EL (cell line): ENCODE measurements at places on chromosomes 6 and 20.

- no peak for DNase-seq
Observed at GRCh38 chr6:5087389-5087788, 2.2 kb downstream of the PPP1R3G start.

DNA sequence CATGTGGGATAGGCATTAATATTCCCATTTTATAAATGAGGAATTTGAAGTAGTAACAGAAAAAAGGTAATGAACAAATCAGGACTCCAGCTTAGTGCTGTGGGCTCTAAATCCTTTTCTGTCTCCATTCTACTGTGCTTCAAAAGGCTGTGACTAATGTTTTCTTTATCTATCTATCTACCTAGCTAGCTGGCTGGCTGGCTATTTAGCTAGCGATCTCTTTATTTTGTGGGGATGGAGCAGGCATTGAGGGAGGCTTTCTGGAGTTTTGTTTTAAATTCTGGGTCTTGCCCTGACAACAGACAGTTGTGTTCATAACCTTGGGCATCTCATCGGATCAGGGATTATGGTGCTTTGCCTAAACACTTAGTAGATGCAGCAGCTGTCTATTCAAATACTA, 139.2 kb downstream of the SOX4 start:
- no peak for DNase-seq

GRCh38 chr20:25576783-25577530, 8.4 kb downstream of the NINL start:
- no peak for DNase-seq

GRCh38 chr6:106495014-106495413, 134.3 kb downstream of the RTN4IP1 start:
- DNase-seq, result no peak

- DNase-seq, result no peak
Observed at GRCh38 chr20:24836661-24837299, 112.3 kb upstream of the CST7 start.

DNA sequence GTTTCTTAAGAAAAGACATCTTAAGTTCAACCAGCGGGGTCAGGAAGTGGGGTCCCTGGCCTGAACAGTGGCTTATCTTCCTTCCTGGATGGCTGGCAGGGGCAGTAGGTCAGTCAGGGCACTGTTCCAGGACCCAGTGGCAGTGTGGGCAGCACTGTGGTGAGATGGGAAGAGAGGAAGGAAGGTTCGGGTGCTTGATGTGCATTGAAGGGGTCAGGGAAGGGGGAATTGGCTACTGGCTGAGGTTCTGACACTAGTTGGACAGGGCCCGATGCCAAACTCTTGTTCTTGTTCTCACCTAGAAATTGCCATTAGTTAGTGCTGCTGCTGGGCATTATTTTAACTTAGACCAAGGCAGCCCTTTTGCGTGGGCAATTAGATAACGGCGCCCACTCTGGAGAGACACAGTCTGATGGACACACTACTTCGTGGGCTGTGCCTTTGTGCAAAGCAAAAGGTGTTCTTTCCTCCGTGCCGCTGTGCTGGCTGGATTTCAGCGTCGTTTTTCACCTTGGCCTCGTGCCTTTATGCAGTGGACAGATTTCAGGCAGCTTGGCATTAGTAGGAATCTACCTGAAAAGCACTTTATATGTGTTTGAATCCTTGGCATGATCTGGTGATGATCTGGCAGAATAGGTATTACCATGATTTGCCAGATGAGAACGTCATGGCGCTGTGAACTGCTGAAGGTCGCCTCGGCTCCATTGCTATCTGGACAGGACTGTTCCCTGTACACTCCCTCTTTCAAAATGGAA, 30.3 kb downstream of the UTRN start:
- no peak for DNase-seq

DNA sequence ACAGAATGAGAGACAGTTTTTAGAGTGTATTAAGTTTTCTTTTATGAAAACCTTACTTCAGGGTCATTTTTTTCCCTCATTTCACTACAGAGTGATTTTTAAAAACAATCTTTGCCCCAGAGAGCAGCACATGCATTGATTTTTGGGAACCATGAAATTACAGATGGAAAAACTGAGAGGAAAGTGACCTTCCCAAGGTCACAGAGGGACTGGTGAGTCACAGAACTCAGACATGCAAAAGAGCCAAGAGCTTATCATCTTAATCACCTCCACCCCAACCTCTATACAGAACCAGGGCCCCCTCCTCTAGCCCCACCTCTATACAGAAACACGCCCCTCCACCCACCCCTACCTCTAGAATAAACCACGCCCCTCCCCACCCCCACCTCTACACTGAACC, 10.7 kb downstream of the PXMP4 start:
- no peak for DNase-seq

GRCh38 chr20:35621560-35621946, 5.9 kb downstream of the SPAG4 start:
- no peak for DNase-seq

DNA sequence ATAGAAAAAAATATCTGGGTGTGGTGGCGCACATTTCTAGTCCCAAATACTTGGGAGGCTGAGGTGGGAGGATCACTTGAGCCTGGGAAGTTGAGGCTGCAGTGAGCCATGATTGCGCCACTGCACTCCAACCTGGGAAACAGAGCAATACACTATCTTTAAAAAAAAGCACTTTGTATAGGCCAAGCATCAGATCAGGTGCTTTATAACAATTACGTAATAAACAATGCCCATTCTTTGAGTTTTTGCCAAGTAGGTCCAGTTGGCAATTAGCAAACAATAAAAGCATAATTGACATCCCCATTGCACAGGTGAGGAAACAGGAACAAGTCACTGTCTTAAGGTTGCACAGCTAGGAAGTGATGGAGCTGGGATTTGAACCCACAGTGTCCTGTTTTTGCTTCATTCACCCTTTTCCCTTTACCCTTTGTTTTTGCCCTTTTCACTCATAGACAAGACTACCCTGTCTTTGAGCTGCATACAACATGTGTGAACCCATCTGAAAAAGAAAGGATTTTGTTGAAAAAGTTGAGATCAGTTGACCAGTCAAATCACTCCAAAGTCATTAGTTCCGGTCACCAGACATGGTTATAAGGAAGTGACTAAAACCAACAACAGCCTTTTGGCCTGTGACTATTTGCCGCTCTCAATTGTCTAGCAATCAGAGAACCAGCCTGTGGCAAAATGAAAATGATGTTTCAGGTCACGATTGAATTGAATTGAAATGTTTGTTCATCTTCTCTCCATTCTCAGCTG, 303.6 kb downstream of the TFAP2C start:
- DNase-seq, result no peak

GRCh38 chr6:4323322-4323721, 187.9 kb upstream of the ECI2 start:
- no peak for DNase-seq

GRCh38 chr6:12075067-12075563, 63.0 kb downstream of the HIVEP1 start:
- DNase-seq, result no peak

GRCh38 chr6:5942591-5942990, 64.1 kb downstream of the NRN1 start:
- peak; percentile 65 for DNase-seq

GRCh38 chr6:154522576-154522975, 12.1 kb upstream of the CNKSR3 start:
- no peak for DNase-seq

GRCh38 chr6:170178561-170179477, 112.1 kb downstream of the DLL1 start:
- DNase-seq, result peak; percentile 55

- peak; percentile 18 for DNase-seq
Observed at GRCh38 chr20:1533059-1533458, 24.4 kb downstream of the SIRPD start.

DNA sequence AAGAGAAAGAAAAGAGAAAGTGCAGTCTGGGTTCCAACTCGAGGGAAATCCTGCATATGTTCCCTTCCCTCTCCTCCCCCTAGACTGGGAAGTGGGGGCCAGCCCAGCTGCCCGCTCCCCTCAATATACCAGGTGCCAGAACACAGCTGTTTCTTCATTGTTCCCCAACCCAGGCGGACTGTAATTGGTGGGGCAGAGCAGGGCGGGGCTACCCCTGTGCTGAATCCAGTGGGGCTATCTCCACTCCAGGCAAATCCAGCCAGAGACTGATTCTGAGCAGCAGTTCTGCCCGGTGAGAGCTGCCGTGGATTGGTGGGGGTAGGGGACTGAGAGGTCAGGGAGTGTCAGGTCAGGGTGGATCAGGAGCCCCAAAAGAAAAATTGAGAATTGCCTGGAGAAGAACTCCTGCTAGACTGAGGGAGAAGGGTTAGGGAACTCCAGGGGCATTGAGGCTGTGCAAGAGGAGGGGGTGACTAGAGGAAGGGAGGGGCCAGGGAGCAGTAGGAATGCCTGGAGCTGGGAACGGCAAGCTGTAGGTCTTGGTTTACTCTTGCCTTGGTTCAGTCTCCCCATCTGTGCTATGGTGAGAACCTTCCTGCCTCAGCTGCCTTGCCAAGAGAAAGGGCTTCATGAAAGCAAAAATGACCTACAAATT, at the start of gene MYMX:
MYMX (plus strand) TSS at position 250 of the 655 bp plus-strand sequence. CDS start 546 bp downstream, outside the sequence.
- no peak for DNase-seq

- no peak for DNase-seq
Observed at GRCh38 chr6:169189182-169189581, 64.5 kb downstream of the THBS2 start.

- DNase-seq, result no peak
Observed at GRCh38 chr6:56685102-56685733, 42.5 kb upstream of the DST start.

DNA sequence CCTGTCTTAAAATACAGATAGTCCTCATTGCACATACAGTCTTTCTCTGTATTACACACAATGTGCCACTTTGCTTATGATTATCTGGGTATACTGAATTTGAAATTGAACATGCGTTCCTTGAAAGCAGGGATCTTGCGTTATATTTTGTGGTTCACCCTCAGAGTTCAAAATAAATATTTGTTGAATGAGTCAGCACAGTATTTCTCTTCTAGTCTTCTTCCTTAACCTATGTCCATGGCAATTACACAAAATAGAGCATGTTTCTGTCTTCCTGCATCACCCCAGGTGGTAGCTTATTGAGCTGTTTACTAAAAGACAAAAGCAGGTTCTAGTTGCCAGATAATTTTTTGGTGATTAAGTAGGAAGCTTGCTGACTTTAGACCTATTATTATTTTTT, 272.9 kb upstream of the FERMT1 start:
- no peak for DNase-seq

DNA sequence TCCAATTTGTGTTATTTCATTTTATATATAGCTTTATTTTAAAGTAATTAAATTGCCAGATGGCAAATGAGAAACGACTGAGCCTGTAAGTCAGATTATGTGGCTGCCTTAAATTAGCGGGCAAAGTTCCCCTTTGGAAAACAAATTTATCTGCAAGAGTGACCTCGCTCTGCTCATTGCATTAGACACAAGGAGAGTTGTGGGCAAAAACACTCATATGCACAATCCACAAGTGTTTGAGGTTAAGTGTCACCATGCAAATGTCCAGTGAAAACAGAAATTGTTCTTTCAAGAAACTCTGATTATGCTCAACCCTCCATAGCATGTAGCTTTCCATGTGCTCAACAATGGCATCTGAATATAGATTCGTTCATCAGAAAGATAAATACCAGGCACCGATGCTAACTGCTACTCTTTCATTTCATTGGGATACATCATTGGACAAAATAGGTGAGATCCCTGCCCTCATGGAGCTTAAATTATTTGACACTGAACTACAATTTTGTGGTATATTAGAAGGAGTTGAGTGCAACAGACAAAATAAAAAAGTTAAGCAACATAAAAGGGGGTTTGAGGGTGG, 1.7 kb upstream of the NHSL1 start:
- no peak for DNase-seq

DNA sequence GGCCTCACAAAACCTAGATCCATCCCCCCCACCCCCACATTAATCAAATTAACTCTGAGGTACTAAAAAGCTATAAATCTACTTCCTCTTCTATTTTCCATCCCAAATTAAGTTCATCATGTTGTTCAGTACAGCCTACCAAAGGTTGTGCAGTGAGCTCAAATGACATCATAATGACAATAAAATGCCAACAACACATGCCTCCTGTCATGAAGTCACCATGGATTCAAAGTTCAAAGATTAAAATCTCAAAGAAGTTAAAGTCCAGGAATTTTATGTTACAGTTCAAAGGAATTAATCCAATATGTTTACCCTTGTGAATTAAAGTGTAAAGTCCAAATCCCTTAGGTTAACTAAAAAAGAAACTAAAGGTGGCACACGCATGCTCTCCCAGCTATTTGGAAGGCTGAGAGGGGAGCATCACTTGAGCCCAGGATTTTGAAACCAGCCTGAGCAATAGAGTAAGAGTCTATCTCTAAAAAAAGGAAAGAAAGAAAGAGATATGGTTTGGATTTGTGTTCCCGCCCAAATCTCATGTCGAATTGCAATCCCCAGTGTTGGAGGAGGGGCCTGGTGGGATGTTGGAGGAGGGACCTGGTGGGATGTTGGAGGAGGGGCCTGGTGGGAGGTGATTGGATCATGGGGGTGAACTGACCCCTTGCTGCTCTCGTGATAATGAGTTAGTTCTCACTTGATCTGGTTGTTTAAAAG, 25.7 kb upstream of the SIRT5 start:
- DNase-seq, result no peak

DNA sequence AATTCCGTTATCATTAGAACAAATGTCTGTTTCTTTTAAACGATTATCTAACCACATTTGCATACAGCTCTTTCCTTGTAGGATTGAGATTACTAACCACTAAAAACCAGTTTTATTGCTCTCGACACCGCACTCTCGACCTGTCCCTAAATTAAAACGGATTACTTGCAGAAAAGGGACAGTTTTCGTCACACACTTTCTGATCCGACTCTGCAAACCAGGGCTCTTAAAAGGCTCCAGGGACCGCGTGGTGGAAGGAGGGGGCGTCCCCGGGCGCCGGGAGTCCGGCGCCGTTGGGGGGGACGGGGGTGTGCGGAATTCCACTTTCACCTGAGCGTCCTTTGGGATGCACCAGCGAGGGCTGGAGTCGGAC, 731 bp downstream of the MAK start:
- no peak for DNase-seq
